ENCODE measurements at places on chromosomes 12 and 14. TPM values are rescaled to one million over a fixed set of nuclear protein-coding genes. Genes with fewer than 3 reads are reported as not detected.

The KLRG1 gene
- 3.0 TPM for total RNA-seq

The GRIP1 gene
- 12.8 TPM for total RNA-seq

The CDCA3 gene
- total RNA-seq: 15.3 TPM

The DCP1B gene
- 27.3 TPM for total RNA-seq

The P2RX2 gene
- total RNA-seq: 0.32 TPM

The LIN7A gene
- total RNA-seq: 4.1 TPM

The CELA1 gene
- total RNA-seq: not detected

The ACVRL1 gene
- total RNA-seq: 261 TPM

The CNTN1 gene
- 1.3 TPM for total RNA-seq

The DPF3 gene
- total RNA-seq: 10.9 TPM

The PLEK2 gene
- 30.8 TPM for total RNA-seq

The CLEC1B gene
- total RNA-seq: not detected

The PPFIA2 gene
- total RNA-seq: 1.1 TPM

The KCNH5 gene
- not detected for total RNA-seq

The IL26 gene
- not detected for total RNA-seq

The JPH4 gene
- total RNA-seq: 0.87 TPM

The GPR132 gene
- 1.7 TPM for total RNA-seq

The RCOR1 gene
- total RNA-seq: 31.3 TPM

The POTEM gene
- not detected for total RNA-seq

The CLEC4E gene
- 0.55 TPM for total RNA-seq

The TC2N gene
- total RNA-seq: 39.0 TPM

The FAM181A gene
- not detected for total RNA-seq

The POTEG gene
- total RNA-seq: not detected
